Activated CD4-positive, alpha-beta T cell treated with anti-CD3 and anti-CD28 coated beads, Interleukin-10, Interleukin-2, amounts not matched to agents 100 ng/mL and 50 ng/mL, durations not matched to agents 16 hours and 8 hours (primary cell): ENCODE measurements at places on chromosomes 1 and 21.

- no peak for DNase-seq
These were observed 11.9 kb downstream of the COL6A1 start for GRCh38 chr21:45993210-45994085.

DNA sequence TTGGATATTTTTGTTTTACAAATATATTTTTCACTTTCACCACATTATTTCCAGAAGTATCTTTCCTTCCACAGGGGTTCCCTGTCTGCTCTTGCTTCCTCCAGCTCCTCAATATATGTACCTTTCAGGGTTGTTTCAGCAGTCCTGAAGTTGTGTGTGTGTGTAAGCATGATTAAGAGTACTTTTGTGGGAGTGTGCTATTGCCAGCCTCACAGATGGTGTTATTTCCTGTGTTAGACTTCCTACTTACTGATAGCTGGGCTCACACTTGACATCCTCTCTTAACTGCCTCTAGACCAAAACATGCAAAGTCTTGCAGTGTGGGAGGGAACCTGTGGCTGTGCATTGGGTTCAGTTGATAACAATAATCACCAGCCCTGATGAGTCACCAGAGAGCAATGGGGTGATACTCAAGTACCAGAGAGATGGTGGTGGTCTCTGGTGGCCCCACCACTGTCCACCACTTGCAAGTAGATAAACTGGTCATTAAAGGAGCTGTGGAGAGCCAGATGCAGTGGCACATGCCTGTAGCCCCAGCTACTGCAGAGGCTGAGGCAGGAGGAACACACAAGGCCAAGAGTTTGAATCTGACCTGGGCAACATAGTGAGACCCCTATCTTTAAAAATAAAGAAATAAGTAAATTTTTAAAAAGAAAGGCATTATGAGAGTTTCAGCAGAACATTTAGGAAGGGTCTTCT lies 126.7 kb downstream of the NR5A2 start:
- peak; percentile 88 for DNase-seq

DNA sequence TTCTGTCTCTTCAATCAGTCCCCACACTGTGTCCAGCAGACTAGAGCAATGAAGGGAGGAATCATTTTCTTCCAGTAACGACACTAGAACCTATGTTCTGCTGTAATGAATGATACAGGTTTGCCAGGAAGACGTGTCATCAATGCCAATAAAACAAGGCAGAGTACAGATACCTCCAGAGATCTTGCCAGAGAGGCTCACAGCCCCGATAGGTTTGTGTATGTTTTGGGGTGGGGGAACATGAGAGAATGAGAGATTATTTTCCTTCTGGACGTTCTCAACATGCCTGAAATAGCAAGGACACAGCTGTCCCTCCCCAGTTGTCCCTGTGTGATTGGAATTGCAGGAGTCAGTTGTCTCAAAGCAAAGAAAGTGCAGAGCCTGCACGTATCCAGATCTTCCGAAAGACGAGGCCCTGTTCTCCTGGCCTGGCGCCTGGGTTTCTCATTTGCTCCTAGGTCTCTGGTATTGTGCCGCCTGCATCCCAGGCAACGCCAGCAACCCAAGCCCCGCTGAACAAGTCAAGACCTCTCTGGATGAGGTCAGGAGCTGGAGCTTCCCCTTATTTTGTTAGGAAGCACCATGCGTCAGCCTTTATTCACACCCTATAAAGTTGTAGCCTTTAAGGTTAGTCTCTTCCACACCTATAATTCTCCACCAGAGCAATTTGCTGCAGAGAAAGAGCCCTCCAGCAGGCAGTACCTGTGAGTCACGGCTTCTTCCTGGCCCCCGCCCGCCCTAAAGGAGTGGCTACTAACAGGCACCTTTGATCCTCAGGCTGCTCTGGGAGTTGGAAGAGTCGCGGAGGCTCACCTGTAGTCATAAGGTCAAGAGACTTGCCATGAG lies 130.5 kb downstream of the TOMM20 start:
- no peak for DNase-seq

- DNase-seq: no peak
These were observed 1281.9 kb downstream of the KCNT2 start for GRCh38 chr1:195326325-195326724.

- DNase-seq: no peak
These were observed 7.3 kb upstream of the GIPC2 start for GRCh38 chr1:78038491-78038939.

- no peak for DNase-seq
These were observed 2.8 kb downstream of the SRSF10 start for GRCh38 chr1:23977187-23977853.

GRCh38 chr1:27503033-27503432 lies 13.1 kb upstream of the WASF2 start:
- DNase-seq: no peak
